Kidney (tissue), 22 donors: ENCODE measurements at places on chromosomes 11 and 22.
A peak's percentile ranks its signal among the peaks of the same experiment; 100 is the strongest.

DNA sequence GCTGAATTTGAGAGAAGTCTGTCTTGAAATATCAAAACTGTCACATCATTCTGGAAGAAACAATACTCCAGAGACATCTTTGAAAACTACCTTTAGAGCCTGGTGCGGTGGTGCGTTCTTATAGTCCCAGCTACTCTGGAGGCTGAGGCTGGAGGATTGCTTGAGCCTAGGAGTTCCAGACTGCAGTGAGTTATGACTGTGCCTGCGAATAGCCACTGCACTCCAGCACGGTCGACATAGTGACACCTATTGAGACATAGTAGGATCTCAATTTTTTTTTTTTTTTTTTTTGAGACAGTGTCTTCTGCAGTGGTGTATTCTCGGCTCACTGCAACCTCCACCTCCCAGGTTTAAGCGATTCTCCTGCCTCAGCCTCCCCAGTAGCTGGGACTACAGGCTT is 11.5 kb upstream of the AIFM3 start:
- DNase-seq, result no peak

GRCh38 chr22:19875061-19875530 is 20.4 kb upstream of the GNB1L start:
- peak; percentile 54 for DNase-seq

DNA sequence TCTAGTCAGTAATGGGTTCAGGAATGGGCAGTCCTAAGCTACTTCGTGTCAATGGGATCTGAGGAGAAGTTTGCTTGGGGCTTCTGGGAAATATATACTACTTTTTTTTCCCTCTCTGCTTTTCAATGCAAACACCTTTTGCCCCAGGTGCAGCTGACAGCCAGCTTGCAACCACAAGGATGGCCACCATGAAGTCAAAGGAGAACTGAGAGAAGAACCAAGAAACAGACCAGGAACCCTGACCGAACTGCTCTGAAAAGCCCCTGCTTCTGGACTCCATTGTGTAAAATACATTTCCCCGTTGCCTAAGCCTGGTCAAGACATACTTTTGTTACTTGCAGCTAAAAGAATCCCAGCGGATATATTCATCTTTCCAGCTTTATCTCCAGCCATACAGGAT is 20.1 kb upstream of the CD44 start:
- no peak for DNase-seq

- DNase-seq, result no peak
These were observed 16.5 kb downstream of the ZBTB16 start for GRCh38 chr11:114075891-114076441.

- no peak for DNase-seq
These were observed 113.6 kb upstream of the ANO5 start for GRCh38 chr11:22079133-22079872.

DNA sequence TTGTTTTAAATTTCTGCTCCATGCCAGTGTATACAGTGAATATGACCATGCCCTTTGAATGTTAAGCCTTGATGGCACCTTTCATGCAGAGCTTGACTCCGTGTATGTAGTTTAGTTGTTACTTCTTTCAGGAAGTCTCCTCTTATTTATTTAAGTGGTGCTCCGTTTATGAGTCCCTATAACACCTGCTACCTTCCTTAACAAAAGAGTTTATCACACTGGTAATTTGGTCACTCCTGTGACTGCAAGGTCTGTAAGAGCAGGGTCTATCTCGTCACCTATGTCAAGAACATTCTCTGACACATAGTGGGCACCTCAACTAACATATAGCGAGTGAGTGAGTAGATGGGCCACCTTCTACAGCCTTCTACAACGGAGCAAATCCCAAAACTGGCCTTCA is 152.5 kb downstream of the CCDC34 start:
- DNase-seq, result no peak

DNA sequence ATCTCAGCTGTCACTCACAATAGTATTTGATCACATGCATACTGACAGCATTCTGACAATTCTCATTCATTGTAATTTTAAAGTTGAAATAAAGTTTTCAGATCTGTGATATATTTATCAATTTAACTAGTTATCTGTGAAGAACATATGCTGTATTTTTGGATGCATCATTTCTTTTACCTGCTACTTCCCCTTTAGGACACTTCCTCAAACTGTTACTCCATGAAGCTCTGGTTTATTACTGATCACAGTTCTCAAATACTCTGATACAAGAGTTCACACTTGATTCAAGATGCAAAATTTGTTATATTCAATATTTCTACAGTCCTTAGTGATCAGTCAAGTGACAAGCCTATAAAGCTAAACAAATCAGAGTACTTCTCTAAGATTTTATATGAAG is 1655.2 kb downstream of the LRRC4C start:
- DNase-seq, result no peak

DNA sequence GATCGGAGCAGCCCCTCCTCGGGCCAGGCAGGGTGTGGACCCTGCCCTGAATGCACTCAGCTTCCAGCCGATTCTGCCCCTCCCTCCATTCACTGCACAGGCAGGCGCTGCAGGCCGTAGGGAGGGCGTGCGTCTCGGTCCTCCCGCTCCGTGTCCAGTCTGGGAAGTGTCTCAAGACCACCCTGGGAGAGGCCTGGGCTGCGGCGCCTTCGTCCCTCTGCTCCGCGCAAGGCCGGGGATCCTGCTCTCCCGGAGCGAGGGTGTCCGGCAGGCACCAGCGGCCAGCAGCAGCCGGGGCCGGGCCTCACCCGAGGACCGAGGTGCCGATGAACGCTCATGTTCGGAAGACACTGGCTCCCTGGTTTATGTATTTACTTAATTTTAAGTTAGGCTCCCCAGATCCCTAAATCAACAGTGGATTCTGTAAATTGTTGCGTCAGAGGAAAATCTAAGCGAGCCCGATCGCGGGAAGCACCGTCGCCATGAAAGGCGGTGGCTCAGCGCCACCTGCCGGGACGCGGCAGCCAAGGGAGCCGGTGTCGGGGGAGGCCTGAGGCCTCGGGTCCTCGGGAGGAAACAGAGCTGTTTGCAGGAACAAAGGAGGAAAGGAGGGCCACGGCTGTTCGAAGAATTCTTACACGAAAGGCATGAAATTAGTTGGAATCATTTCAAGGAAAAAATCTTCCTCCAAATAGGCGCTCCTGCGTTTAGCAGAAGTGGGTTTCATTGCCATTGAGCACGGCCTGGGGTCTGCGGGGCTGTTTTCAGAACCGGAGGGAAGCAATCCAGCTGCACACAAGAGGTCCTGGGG is 195.3 kb downstream of the BRD1 start:
- DNase-seq, result peak; percentile 83

GRCh38 chr11:62181097-62181496 is 8.9 kb upstream of the SCGB1D1 start:
- DNase-seq, result no peak

GRCh38 chr22:38907767-38908166 is 35.8 kb upstream of the CBX6 start:
- DNase-seq, result no peak

DNA sequence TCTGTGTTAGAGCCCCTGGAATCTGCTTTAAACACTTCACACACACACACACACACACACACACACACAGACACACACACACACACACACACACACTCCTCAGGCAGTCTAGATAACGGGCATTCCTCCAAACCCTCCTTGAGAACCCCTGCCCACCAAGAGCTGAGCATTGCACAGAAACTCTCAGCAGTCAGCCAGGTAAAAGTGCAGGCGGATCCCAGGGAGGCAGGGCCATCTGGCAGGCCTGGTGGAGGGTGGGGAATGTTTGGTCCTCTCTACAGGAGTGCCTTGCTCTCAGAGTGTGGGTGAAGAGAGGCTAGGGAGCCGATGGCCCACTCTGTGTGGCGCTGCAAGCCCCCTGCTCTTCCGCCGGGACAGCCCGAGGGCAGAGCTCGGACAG is 190.2 kb downstream of the BUD13 start:
- no peak for DNase-seq

GRCh38 chr11:116053548-116053919 is 549.3 kb upstream of the CADM1 start:
- DNase-seq, result no peak

DNA sequence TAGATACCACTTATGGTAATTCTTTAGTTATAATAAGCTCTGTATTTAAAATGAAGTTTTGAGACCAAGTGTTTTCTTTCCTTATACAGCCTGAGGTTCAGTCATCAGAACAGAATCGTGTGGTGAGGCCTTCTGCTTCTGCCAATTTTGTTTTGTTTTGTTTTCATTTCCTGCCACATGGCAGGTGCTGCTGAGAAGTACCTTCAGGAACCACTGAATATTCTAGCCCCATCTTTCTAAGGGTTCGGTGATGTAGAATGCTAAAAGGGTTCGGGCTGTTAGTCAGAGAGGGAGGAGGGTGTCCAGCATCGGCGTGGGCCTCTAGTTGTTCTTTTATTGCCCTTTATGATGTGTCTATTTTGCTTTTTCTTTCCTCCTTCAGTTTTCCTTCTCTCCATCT is 25.8 kb downstream of the TNRC6B start:
- DNase-seq, result no peak

DNA sequence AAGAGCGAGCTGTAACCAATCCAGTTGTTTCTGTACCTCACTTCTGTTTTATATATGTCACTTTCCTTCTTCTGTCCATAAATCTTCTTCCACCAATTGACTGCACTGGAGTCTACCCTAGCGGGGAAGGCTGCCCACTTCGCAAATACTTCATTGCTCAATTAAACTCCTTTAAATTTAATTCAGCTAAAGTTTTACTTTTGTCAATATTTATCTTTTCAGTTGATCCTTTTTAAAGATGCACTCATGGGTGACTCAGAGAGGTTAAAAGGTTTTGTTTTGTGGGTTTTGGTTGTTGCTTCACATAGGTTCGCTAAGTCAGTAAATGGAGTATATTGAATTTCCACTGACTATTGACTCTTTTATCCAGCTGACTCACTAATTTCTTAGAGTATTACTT is 597.2 kb downstream of the DLG2 start:
- DNase-seq, result no peak

DNA sequence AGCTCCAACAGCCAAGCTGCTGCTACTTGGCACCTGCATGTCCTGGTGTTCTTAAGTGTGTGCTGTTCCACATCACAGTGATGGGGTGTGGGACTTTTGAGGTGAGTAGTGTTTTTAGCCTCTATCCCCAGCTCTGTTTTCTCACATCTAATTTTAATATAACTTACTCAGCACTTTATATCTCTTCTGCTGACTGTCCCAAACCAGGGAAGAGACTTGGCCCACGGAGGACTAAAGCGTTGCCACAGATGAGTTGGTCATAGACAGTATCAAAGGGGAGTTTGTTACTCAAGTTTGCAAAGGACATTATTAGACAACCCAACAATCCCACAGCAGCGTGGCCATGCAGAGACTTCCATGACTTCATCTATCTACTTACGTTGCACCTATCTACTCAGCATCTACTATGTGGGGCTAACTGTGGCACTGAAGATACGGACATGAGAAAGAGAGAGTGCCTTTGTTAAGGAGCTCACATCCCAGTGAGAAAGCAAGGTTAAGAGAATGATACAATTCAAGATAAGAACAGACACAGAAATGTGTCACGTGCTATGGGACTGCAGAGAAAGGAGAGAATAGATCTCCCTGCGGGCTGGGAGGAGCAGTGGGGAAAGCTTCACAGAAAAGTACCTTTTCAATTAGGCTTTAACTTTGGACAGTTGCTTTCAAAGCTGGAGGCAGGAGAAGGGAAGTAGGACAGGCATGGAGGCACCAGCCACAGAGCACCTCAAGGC is 82.4 kb downstream of the ME3 start:
- DNase-seq, result no peak

- DNase-seq, result no peak
These were observed 343.0 kb downstream of the RAB38 start for GRCh38 chr11:87832211-87832610.

DNA sequence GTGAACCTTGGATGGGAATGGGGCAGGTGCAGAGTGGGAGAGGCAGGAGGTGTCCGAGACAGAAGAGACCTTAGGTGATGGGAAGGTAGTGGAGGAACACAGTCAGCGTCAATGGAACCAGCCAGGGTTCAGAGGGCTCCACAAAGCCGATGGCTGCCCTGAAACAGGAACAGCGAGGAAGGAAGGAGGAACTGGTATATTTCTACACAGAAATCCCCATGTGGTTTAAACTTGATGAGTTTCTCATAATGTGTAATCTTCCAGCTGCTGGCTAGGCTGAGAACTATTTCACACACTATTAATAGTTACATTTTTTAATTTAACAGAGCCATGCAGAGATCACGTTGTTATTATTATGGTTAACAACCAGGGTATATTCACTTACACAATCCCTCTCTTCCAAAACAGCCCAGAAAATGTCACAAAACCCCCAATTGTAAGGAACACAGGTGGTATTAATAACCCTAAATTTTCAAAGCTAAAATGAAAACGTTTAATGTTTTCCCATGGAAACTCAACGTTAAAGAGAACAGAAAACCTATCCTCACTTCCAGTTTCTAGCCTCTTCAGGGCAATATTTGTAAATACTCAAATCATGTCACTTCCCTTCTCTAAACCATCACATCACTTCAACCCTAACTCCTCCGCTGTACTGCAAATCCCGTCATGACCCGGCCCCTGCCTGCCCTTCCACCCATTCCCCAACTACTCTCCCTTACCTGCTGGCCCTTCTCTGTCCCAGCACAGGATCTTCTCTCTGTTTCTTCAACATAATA is 74.5 kb upstream of the ARFGAP3 start:
- DNase-seq, result no peak

DNA sequence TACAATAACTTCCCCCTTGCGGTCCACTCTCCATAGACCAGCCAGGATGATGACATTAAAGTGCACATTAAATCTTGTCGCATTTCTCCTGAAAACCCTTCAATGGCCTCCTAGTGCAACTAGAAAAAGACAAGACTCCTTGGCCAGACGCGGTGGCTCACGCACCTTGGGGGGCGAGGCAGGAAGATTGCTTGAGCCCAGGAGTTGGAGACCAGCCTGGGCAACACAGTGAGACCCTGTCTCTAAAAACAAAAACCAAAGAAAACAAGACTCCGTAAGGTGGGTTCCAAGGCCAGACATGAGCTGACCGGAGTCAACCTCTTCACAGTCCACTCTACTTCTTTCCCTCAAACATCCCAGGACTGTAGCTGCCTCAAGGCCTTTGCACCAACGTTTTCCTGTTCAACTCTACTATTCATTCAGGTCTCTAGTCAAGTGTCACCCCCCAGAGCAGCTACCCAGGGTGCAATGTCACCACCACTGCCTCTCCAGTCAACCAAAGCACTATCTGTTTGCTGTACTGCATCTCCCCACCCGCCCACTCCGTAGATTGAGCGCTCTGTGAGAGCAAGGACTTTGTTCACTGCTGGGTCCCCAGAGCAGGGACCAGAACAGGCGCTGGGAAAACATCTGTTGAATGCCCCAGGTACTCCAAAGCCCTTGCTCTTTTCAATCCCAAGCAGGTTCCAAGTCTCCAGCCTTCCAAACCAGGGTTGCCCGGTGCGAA is 739 bp downstream of the ZMAT5 start:
- peak; percentile 53 for DNase-seq

GRCh38 chr11:64810891-64811272 is 531 bp upstream of the MEN1 start:
- DNase-seq, result peak; percentile 82

GRCh38 chr11:101127197-101127698 is 2.4 kb downstream of the PGR start:
- DNase-seq, result no peak

DNA sequence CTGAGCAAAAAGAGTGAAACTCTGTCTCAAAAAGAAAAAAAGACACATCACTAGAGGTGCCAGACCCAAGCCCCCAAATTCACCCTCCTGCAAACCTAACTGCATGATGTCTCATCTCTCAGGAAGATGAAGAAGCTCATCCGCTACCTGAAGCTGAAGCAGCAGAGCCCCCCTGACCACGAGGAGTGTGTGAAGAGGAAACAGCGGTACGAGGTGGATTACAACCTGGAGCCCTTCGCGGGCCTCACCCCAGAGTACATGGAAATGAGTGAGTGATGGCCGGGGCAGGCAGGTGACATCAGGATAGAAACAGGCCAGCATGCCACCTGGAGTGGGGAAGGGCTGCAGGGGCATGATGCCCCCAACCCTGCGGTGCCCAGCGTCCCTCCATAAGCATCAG is 36.0 kb upstream of the FADD start:
- no peak for DNase-seq
